Spinal cord (tissue), 10 donors: ENCODE measurements at places on chromosomes 7 and 10. TPM values are rescaled to one million over a fixed set of nuclear protein-coding genes. Genes with fewer than 3 reads are reported as not detected.

DNA sequence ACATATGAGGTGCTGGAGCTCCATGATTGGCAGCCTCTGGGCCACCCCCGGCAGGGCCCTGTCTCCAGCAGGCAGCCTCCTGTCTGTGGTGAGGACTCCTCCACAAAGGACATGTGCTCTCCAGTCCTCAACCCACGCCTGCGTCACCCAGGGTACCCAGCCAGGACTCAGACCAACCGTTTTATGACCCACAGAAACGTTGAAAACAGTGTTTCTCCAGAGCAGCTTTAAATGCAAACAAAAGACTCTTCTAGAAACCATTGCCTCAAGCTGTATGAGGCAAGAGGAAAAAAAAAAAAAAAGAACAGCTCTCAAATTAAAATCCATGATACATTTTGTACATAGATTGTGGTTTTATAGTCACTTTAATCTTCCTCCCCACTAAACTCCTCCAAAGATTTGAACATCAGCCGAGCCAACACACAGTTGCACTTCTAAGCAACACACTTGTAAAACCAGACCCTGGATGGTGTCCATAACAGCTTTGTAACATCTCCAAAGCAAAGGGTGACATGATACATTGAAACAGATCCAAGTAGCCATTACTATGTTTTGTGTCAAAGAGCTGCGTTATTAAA, 175.0 kb upstream of the LYZL2 start:
- no peak for DNase-seq
- H3K4me1 ChIP-seq: peaks cover 5% of the 10 kb centered on the region
- no peaks in the 10 kb centered on the region for H3K36me3 ChIP-seq
- no peaks in the 10 kb centered on the region for H3K27me3 ChIP-seq

Gene NEUROD6
- 10.4 TPM for total RNA-seq

- H3K4me1 ChIP-seq: no peaks in the 10 kb centered on the region
- no peaks in the 10 kb centered on the region for H3K27me3 ChIP-seq
- no peak for DNase-seq
- no peak overlapping the region for H3K4me3 ChIP-seq
- no peaks in the 10 kb centered on the region for H3K36me3 ChIP-seq
Measured at GRCh38 chr7:49839863-49840645, 66.6 kb downstream of the VWC2 start.

Gene FAM20C
- total RNA-seq: 17.1 TPM

Gene IL2RA
- total RNA-seq: 0.10 TPM

DNA sequence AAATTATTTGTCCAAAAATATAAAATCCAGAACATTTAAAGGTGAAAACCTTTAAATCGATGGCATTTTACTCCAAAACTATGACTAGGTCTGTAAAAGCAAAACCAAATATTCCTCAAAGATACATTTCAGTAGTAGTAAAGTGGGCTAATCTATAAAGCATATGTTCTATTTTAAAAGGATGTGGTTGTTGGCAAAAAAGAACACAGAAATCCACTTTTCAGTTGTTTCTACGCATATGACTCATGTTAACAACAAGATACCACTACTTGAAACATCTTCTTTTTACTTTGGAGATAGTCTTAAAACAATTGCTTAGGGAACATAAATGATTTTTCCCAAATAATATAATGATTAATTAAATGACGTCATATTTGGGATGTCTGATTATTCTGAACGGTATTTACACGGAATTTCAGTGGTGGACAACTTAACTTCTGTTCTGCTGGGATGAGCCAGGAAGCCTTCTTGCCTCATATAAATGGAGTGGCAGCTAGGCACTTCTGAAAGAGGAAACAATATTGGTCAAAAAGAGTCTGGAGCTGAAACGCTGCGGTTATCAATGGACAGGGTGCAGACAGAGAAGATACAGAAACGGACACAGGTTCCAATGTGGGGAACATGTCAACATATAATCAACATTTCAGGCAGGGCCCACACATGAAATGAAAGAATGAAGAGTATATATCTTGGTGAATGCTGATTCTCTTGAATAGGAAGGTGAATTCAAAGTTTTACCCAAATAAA, 78.5 kb downstream of the ETV1 start:
- no peak overlapping the region for H3K27ac ChIP-seq
- DNase-seq: no peak
- H3K4me3 ChIP-seq: no peak overlapping the region
- no peaks in the 10 kb centered on the region for H3K27me3 ChIP-seq

- H3K27me3 ChIP-seq: no peaks in the 10 kb centered on the region
- no peak overlapping the region for H3K27ac ChIP-seq
- H3K36me3 ChIP-seq: no peaks in the 10 kb centered on the region
- no peaks in the 10 kb centered on the region for H3K4me1 ChIP-seq
Measured at GRCh38 chr10:104100795-104101194, 15.1 kb upstream of the COL17A1 start.

GRCh38 chr7:83778073-83778443, 129.1 kb upstream of the SEMA3E start:
- no peak overlapping the region for H3K4me3 ChIP-seq
- DNase-seq: no peak
- no peaks in the 10 kb centered on the region for H3K36me3 ChIP-seq
- H3K27ac ChIP-seq: no peak overlapping the region

- peaks cover 69% of the 10 kb centered on the region for H3K36me3 ChIP-seq
- H3K27me3 ChIP-seq: no peaks in the 10 kb centered on the region
- H3K4me1 ChIP-seq: no peaks in the 10 kb centered on the region
- H3K4me3 ChIP-seq: no peak overlapping the region
- no peak for DNase-seq
Measured at GRCh38 chr7:138864667-138865066, 66.7 kb upstream of the ATP6V0A4 start.

DNA sequence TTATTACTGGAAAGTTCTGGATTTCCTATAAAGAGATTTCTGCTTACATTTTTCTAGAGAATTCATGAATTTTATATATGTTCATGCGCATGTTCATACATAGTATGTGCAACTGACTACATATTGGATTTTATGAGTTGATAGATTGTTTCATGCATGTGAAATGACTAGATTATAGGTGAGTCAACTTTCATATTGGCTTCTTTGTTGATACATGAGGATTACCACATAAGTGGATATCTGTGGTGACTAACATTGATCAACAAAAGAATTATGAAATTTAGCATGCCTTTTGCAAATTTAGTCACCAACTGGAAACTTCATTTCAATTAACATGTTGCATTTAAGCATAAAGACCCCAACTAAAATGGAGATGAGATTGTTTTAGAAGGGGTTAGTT, 99.0 kb downstream of the GNAT3 start:
- no peaks in the 10 kb centered on the region for H3K27me3 ChIP-seq
- H3K4me3 ChIP-seq: no peak overlapping the region
- DNase-seq: no peak
- H3K4me1 ChIP-seq: no peaks in the 10 kb centered on the region
- no peaks in the 10 kb centered on the region for H3K36me3 ChIP-seq
- H3K27ac ChIP-seq: no peak overlapping the region

GRCh38 chr10:34988397-34989067, 101.6 kb downstream of the CUL2 start:
- no peak overlapping the region for H3K27ac ChIP-seq
- no peaks in the 10 kb centered on the region for H3K27me3 ChIP-seq
- DNase-seq: no peak
- no peaks in the 10 kb centered on the region for H3K4me1 ChIP-seq

GRCh38 chr10:69721690-69722310, 79.9 kb upstream of the COL13A1 start:
- H3K27ac ChIP-seq: no peak overlapping the region
- DNase-seq: no peak
- no peaks in the 10 kb centered on the region for H3K27me3 ChIP-seq
- no peak overlapping the region for H3K4me3 ChIP-seq

Gene CRYGN
- total RNA-seq: 10.3 TPM

DNA sequence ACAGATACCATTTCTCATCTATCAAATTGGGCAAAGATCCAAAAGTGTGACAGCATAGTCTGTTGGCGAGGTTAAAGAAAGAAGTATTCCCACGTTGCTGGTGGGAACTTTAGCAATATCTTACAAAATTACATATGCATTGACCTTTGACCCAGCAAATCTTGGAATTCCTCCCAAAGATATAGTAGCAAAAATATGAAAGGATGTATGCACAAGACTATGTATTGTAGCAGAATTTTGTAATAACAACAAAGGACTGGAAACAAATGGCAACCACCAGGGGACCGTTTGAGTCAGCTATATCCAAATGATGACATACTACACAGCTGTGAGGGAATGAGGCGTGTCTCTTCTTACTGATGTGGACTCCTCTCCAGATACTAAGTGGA, 50.2 kb downstream of the KCNH2 start:
- peaks cover 8% of the 10 kb centered on the region for H3K4me1 ChIP-seq
- H3K27me3 ChIP-seq: no peaks in the 10 kb centered on the region
- H3K4me3 ChIP-seq: no peak overlapping the region
- no peaks in the 10 kb centered on the region for H3K36me3 ChIP-seq
- no peak overlapping the region for H3K27ac ChIP-seq

GRCh38 chr10:26624006-26624405, 73.5 kb upstream of the PDSS1 start:
- no peaks in the 10 kb centered on the region for H3K36me3 ChIP-seq
- no peak overlapping the region for H3K27ac ChIP-seq
- peaks cover 4% of the 10 kb centered on the region for H3K4me1 ChIP-seq

Gene NME8
- total RNA-seq: 0.59 TPM

Gene NUPR2
- total RNA-seq: 0.50 TPM

DNA sequence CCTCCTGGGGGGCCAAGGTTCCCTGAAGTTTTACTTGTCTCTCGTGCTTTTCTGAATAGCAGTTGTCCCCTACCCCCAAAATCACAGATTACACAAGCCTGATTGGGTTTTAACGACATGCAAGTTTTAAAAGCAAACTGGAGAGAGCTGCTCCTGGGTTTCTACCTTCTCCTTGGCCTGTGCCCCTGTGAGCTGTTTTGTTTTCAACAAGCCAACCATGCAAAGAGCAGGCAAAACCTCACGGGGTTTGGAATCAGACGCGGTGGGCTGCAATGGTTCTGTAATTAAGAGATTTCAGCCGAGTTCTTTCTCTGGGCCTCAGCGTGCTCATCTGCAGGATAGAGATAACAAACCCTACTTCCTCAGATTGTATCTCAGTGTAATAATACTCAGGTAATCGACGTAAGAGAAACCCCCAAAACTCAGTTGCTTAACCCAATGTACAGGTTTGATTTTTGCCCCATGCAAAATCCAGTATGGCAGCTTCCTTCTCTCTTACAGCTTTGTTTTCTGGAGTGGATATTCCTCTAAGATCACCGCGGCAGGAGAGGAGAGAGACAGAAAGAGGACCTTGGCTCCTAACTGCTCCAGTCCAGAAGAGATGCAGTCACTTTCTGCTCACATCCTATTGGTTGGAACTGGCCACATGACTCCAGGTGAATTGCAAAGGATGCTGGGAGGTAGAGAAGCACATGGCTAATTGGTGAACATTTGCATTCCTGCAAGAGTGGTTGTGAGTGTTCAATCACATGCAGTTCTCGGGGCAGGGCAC, 42.0 kb downstream of the MYL10 start:
- H3K27ac ChIP-seq: no peak overlapping the region
- no peak for DNase-seq
- H3K4me1 ChIP-seq: peaks cover 4% of the 10 kb centered on the region
- no peak overlapping the region for H3K4me3 ChIP-seq

- no peaks in the 10 kb centered on the region for H3K4me1 ChIP-seq
- no peaks in the 10 kb centered on the region for H3K27me3 ChIP-seq
- DNase-seq: no peak
- H3K36me3 ChIP-seq: no peaks in the 10 kb centered on the region
Measured at GRCh38 chr10:6704896-6705295, 124.8 kb upstream of the PRKCQ start.

Gene C10orf105
- 0.99 TPM for total RNA-seq

DNA sequence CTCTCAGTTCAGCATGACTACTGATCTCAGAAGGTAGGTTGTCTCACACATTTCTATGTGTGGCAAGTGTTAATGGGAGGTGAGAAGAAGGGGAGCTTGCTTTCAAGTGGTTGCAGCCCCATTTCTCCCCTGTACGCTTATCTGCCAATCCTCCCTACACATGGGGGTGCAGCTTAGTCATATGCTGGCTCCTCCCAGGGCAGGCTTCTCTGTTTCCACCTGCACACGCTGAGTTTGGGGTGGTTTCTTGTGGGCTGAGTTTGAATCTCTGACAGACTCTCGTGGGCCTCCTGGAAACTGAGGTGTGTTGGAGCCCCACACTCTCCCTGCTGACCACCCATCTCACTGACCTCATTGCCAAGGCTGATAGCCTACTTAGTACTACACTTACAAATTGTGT, 435.8 kb upstream of the MTPN start:
- no peaks in the 10 kb centered on the region for H3K36me3 ChIP-seq
- no peak overlapping the region for H3K27ac ChIP-seq

DNA sequence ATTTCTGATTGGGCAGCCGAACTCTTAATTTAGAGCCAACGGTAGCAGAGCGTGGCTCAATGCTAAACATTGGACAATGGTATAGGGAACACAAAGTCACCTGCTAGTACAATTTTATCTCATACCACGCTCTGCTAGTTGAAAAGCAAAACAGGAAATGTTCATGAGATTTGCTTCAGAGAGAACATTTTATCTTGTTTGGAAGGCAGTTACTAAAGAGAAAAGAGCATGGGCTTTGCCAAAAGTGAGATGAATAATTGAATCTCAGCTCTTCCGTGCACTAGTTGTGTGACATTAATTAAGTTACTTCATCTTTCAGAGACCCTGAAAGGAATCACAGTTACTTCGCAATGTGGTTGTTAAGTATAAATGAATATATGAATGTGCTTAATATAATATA, 161.5 kb upstream of the FAM13C start:
- H3K4me3 ChIP-seq: no peak overlapping the region
- no peak overlapping the region for H3K27ac ChIP-seq
- no peaks in the 10 kb centered on the region for H3K4me1 ChIP-seq
- H3K27me3 ChIP-seq: no peaks in the 10 kb centered on the region

Gene CDK6
- 42.6 TPM for total RNA-seq

Gene SPDYE8
- total RNA-seq: not detected

Gene ZPBP
- not detected for total RNA-seq

DNA sequence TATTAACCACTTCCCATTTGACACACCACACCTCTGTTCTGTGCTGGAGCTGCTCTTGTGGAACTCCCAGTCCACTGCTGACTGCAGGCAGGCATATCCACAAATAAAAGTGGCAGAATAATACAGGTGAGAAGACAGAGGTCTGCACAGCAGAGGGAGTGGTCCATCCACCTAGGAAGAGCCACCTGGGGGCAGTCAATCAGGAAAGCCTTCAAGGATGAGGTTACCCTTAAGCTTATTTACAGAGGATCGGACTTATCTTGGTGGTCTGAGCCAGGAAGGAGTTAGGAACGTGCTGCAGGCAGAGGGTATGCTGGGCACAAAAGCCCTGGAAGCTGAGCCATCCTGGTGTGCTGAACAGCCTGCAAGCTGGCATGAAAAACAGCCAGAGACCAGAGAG, 78.7 kb downstream of the FRMPD2 start:
- peaks cover 3% of the 10 kb centered on the region for H3K4me1 ChIP-seq
- no peak for DNase-seq
- no peaks in the 10 kb centered on the region for H3K27me3 ChIP-seq
- H3K36me3 ChIP-seq: no peaks in the 10 kb centered on the region
- no peak overlapping the region for H3K4me3 ChIP-seq
- no peak overlapping the region for H3K27ac ChIP-seq

DNA sequence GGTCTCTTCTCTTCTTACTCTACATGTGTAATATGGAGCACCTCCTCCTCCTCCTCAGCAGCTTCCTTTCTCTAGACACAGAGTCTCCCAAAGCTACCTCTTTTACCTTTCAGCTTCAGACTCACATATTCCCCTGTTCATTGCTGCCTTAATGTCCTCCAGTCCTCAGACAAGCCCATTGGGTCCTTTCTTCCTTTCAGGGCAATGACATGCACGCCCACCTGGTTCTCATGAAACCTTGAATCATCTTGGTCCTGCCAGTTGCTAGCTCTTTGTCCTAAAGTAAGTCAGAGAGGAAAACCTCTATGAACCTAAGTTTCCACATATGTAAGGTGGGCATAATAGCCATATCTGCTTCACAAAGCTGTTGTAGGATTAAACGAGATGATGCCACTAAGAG, 227.0 kb downstream of the RPS24 start:
- H3K27ac ChIP-seq: no peak overlapping the region
- no peak overlapping the region for H3K4me3 ChIP-seq
- peaks cover 29% of the 10 kb centered on the region for H3K4me1 ChIP-seq
- no peak for DNase-seq
- H3K27me3 ChIP-seq: no peaks in the 10 kb centered on the region
